ENCODE measurements at places on chromosomes 12 and 14.

DNA sequence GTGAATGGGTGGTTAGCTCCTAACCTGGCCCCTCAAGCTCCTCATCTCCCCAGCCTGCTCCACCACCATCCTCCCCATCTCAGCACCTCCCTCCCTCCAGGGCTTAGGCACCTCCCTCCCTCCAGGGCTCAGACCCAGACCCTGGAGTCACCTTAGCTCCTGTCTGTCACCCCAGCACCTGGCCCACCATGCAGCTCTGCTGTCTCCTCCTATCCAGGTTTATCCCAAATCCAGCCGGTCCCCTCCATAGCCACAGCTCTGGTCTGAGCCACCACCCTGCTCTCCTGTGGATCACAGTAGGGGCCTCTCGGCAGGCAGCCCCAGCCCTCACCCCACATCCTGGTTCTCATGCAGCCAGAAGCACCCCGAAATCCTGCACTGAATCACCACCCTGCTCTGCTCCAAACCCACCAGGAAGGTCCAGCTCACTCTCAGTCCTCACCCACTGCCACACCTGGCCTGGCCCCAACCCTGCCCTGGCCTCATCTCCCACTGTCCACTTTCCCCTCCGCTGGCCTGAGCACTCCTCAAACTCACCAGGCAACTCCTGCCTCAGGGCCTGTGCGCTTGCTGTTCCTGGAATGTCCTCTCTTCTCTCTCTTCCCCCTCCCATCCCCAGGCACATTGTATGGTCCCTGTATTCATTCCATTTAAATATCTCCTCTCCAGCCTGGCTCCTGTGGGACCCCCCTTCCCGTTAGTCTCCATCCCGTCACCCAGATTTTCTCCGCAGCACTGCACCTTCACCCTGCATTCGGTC, 62.6 kb downstream of the DIO3 start:
- no peak overlapping the region for H3K27ac ChIP-seq
- no peaks in the 10 kb centered on the region for H3K27me3 ChIP-seq
- H3K4me1 ChIP-seq: peaks cover 13% of the 10 kb centered on the region
- H3K4me3 ChIP-seq: no peak overlapping the region

- peak overlapping the region; percentile 41 for H3K27ac ChIP-seq
- ATAC-seq: no peak
- no peak overlapping the region for H3K4me3 ChIP-seq
Measured at GRCh38 chr12:98113548-98113947, 401.8 kb upstream of the TMPO start.

DNA sequence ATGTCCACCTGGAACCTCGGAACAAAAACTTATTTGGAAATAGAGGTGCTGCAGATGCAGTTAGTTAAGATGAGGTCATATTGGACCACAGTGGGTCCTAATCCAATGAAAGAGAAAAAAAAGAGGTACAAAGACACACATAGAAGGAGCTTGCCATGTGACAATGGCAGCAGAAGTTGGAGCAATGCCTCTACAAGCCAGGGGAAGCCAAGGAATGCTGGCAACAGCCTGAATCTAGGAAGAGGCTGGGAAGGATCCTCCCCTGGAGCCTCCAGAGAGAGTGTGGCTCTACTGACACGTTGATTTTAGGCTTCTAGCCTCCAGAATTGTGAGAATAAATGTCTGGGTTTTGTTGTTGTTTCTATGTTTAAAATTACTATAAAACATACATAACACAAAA, 521.8 kb upstream of the CCDC196 start:
- H3K36me3 ChIP-seq: no peaks in the 10 kb centered on the region
- H3K27ac ChIP-seq: no peak overlapping the region
- no peak overlapping the region for H3K4me3 ChIP-seq
- H3K27me3 ChIP-seq: peaks cover 40% of the 10 kb centered on the region
- no peak for ATAC-seq

DNA sequence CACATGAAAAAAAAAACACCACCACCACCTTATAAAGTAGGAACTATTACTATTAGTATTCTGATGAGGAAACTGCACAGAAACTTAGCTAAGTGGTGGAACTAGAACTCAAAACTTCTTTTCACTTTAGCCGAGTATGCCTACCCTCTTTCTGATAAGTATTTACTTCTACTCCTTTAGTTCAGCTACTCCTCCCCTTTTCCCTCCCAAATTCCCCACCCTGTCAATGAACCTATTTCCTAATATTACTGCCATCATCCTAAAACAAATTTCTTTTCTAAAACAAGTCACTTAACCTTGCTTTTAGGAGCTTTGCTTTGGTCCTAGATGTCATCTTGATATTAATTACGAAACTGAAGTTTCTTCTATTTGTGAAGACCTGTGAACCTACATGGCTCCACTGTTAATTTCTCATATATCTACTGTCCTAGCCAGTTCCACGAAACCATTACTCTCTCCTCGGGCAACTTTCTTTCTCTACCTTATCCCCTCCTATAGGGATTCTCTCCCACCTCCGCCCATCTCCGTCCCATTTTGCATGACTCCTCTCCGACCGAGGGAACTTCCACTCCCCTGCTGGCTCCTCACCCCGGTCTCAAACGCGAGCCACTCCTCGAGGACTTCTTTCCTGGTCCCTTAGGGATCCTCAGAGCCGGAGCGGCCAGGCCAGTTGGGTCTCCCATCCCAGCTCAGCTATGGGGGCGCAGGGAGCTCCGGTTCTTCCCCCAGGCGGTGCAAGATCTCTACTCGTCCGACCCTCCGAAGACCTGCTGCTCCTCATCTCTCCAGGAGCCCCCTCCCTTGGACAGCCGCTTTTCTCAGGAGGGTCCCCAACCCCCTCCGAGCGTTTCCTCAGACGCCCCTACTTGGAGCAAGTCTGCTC, 1.1 kb downstream of the NUMB start:
- no peaks in the 10 kb centered on the region for H3K27me3 ChIP-seq
- H3K4me3 ChIP-seq: peak overlapping the region; percentile 91

DNA sequence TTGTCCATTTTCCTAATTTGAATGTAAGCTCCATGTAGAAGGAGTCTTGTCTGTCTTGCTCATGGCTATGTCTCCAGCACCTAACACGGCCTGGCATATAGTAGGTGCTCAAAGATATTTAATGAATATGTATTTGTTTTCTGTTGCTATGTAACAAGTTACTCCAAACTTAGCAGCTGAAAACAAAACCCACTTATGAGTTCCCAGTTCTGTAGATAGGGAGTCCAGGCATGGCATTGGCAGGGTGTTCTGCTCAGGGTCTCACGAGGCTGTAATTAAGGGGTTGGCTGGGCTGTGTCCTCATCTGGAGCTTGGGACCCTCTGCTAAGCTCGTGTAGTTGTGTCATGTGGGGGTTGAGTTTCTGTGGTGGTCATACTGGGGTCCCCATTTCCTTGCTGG, 106.0 kb downstream of the AACS start:
- no peak overlapping the region for H3K4me3 ChIP-seq
- H3K4me1 ChIP-seq: no peaks in the 10 kb centered on the region
- ATAC-seq: no peak
- H3K27ac ChIP-seq: no peak overlapping the region
- no peaks in the 10 kb centered on the region for H3K36me3 ChIP-seq

- H3K4me1 ChIP-seq: no peaks in the 10 kb centered on the region
- H3K4me3 ChIP-seq: no peak overlapping the region
- H3K27me3 ChIP-seq: no peaks in the 10 kb centered on the region
- no peaks in the 10 kb centered on the region for H3K36me3 ChIP-seq
- no peak overlapping the region for H3K27ac ChIP-seq
- no peak for ATAC-seq
Measured at GRCh38 chr14:100054316-100055075, 10.7 kb upstream of the EVL start.

DNA sequence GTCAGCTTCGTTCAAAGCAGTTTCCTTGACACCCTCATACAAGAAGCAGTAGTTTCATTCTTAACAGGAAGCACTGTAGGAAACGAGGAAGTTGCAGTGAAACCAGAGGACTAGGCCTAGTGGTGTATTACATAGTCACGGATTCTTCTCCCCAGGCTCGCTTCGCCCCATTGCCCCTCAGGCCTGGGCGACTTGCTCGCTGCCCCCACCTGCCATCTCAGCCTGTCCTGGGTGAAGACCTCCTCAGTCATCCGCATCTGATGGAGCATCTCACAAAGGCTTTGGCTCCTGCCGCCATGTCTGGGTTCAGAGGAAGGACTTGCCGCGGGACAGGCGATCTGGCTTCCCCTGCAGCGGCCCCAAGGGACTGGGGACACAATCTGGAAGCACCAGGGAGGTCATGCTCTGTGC, 93.5 kb downstream of the LMNTD1 start:
- no peaks in the 10 kb centered on the region for H3K4me1 ChIP-seq
- no peaks in the 10 kb centered on the region for H3K36me3 ChIP-seq
- no peak for ATAC-seq

DNA sequence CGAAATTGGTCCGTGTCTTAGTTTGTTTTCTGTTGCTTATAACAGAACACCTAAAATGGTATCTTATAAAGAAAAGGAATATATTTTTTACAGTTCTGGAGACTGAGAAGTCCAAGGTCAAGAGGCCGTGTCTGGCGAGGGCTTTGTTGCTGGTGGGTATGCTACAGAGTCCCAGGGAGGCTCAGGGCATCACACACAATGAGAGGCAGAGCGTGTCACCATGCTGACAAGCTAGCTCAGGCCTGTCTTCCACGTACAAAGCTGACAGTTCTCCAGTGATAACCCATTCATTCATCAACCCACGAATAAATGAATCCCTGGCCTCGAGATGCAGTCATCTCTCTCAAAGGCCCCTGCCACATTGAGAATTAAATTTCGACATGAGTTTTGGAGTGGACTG, 56.7 kb upstream of the AEBP2 start:
- H3K4me3 ChIP-seq: no peak overlapping the region
- H3K36me3 ChIP-seq: no peaks in the 10 kb centered on the region
- H3K4me1 ChIP-seq: no peaks in the 10 kb centered on the region
- H3K27ac ChIP-seq: no peak overlapping the region

- no peaks in the 10 kb centered on the region for H3K36me3 ChIP-seq
- peak within 1 kb of the TSS; percentile 53 for H3K4me3 ChIP-seq
- peak; percentile 79 for ATAC-seq
- H3K4me1 ChIP-seq: peaks cover 37% of the 10 kb centered on the region
- peaks cover 30% of the 10 kb centered on the region for H3K27me3 ChIP-seq
Measured at GRCh38 chr14:60723907-60724618, at the start of gene SIX4. TSS of gene SIX4 (minus strand) at chr14:60724351. CDS start at chr14:60724074, 277 bp downstream.

DNA sequence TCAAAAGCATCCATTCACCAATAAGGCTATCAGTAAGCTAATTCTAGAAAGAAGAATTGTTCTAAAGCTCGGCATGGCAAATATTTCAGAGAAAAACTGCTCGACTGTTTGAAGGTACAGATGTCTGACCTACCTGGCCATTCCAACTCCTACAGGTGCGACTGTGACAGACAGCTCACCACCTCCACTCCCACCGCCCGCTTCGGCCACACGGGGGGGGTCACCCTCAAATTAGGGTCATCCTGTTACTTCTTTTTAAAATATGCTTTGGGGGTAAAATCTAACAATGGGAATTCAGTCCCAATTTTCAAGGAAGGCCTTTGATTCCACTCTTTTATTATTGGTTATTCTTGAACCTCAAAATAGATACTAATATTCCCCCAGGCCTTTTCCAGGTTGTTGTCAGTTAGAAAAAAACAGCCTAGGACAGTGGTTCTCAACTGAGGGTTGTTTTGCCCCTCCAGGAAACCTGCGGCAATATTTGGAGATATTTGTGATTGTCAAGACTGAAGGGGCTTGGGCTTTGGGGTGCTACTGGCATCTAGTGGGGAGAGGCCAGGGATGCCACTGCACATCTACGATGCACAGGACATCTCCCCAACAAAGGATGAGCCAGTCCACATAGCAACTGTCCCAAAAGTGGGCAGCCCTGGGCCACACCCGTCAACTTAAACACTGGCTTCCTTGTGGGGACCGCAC, 81.2 kb downstream of the BCL11B start:
- peaks cover 23% of the 10 kb centered on the region for H3K4me1 ChIP-seq
- H3K27ac ChIP-seq: no peak overlapping the region
- H3K27me3 ChIP-seq: no peaks in the 10 kb centered on the region
- no peaks in the 10 kb centered on the region for H3K36me3 ChIP-seq

DNA sequence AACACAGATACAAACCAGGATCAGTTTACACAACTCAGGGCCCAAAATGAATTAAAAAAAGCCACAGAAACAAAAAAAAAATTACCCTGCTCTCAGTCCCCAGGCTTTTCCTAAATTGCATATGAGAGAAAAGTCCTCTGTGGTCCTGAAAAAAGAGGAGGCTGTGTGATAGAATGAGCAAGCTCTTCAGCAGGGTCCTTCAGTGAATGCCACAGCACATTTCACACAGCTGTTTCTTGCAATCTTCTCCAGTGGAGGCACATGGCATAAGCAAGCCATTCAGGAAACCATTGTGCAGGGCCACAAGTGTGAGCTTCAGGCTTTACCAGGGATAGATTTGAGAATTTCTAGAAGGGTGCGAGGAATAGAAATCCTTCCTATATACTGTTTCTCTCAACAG, 168.5 kb downstream of the PPM1H start:
- H3K27me3 ChIP-seq: no peaks in the 10 kb centered on the region
- no peaks in the 10 kb centered on the region for H3K36me3 ChIP-seq
- peaks cover 11% of the 10 kb centered on the region for H3K4me1 ChIP-seq

GRCh38 chr12:42482748-42483520, 106.6 kb downstream of the PRICKLE1 start:
- H3K27ac ChIP-seq: peak overlapping the region; percentile 95
- H3K27me3 ChIP-seq: no peaks in the 10 kb centered on the region
- peaks cover 48% of the 10 kb centered on the region for H3K4me1 ChIP-seq
- H3K36me3 ChIP-seq: no peaks in the 10 kb centered on the region
- H3K4me3 ChIP-seq: peak overlapping the region; percentile 98
- ATAC-seq: peak; percentile 89

- H3K4me1 ChIP-seq: no peaks in the 10 kb centered on the region
- H3K4me3 ChIP-seq: no peak overlapping the region
- H3K36me3 ChIP-seq: no peaks in the 10 kb centered on the region
- ATAC-seq: no peak
- H3K27me3 ChIP-seq: no peaks in the 10 kb centered on the region
- no peak overlapping the region for H3K27ac ChIP-seq
Measured at GRCh38 chr12:20757-21156, 45.8 kb upstream of the IQSEC3 start.

DNA sequence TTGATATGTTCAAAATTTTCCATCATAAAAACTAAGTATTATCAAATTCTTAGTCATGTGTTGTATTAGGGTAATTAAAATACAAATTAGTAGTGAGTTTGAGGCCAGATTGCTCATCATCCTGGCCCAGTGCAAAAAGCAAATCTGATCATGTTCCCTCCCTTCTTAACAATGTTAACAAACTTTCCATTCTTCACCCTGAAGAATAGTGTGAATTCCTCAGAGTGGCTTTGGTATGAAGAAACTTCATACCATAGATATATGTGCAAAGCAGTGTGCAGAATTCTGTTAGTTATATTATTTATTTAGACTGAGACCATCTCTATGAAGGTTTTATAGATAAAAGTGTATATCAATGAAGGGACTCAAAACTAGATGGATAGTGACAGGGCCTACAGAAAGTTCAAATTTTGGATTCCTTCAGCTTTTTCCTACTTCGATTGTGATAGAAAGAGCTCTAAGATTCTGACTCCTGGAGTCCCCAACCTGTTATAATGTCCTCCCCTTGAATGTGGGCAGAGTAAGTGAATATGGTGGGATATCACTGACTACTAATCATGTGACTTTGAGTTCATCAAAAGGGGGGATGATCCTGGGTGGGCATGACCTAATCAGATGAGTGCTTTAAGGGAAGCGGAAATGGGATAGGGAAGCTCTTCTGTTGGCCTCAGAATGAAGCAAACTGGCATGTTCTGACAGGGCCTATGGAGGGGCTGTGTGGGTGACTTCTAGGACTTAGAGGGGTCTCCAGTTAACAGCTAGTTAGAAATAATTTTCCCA, 271.4 kb downstream of the BTG1 start:
- no peak overlapping the region for H3K4me3 ChIP-seq
- ATAC-seq: no peak
- no peaks in the 10 kb centered on the region for H3K4me1 ChIP-seq
- H3K27ac ChIP-seq: no peak overlapping the region
- no peaks in the 10 kb centered on the region for H3K27me3 ChIP-seq
- H3K36me3 ChIP-seq: no peaks in the 10 kb centered on the region

All from gastroesophageal sphincter (tissue), 4 donors.